ENCODE measurements at places on chromosomes 12 and 14. TPM values are rescaled to one million over a fixed set of nuclear protein-coding genes. Genes with fewer than 3 reads are reported as not detected.

The GPR84 gene
- total RNA-seq: not detected

The STAT6 gene
- 340 TPM for total RNA-seq

The SYT10 gene
- total RNA-seq: not detected

The LALBA gene
- not detected for total RNA-seq

The RHEBL1 gene
- total RNA-seq: 5.2 TPM

The TMEM119 gene
- 0.08 TPM for total RNA-seq

The CSRP2 gene
- 0.42 TPM for total RNA-seq

The PPP1R1A gene
- total RNA-seq: not detected

The CLEC9A gene
- not detected for total RNA-seq

- DNase-seq: no peak
Measured at GRCh38 chr12:110794623-110795280, 52.0 kb upstream of the CCDC63 start.

- DNase-seq: no peak
Measured at GRCh38 chr12:21379218-21379617, 6.5 kb downstream of the IAPP start.

DNA sequence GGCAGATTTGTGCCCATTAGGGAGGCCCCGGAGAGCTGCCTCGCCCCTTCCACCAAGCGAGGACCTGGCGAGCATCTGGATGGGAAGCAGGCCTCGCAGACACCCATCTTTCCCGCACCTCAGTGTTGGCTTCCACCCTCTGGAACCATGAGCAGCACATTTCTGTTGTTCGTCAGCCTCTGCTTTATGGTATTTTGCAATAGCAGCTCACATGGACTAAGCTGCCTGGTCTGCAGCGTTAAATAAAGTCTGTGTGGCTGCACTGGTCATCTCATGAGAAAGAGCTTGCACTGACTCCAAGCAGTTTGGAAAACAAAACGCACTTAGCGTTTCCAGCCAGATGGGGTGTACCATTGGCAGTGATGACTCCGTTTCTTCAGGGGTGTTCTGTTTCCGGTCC is 75.8 kb downstream of the GLT1D1 start:
- DNase-seq: no peak

GRCh38 chr12:40854604-40855003 is 162.4 kb downstream of the CNTN1 start:
- no peak for DNase-seq

- no peak for DNase-seq
Measured at GRCh38 chr12:73867147-73867546, 670.5 kb upstream of the ATXN7L3B start.

GRCh38 chr12:63326260-63326659 is 175.3 kb upstream of the AVPR1A start:
- DNase-seq: no peak

GRCh38 chr14:51780006-51780692 is 80.3 kb upstream of the GNG2 start:
- DNase-seq: peak; percentile 72

GRCh38 chr14:53331247-53331646 is 178.1 kb upstream of the DDHD1 start:
- no peak for DNase-seq

DNA sequence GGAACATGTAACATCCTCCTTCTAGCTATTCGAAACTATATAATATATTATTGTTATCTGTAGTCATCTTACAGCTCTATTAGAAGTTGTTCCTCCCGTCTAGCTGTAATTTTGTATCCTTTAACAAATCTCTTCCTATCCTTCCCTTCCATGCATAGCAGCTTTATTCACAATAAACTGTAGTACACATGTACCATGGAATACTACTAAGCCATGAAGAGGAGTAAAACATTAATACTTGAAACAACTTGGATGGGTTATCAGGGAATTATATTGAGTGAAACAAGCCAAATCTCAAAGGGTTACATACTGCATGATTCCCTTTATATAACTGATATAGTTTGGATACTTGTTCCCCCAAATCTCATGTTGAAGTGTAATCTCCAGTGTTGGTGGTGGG is 33.9 kb upstream of the STK38L start:
- DNase-seq: no peak

GRCh38 chr14:36656687-36657398 is 4.8 kb upstream of the PAX9 start:
- no peak for DNase-seq

GRCh38 chr14:32809255-32809654 is 129.4 kb upstream of the NPAS3 start:
- no peak for DNase-seq

DNA sequence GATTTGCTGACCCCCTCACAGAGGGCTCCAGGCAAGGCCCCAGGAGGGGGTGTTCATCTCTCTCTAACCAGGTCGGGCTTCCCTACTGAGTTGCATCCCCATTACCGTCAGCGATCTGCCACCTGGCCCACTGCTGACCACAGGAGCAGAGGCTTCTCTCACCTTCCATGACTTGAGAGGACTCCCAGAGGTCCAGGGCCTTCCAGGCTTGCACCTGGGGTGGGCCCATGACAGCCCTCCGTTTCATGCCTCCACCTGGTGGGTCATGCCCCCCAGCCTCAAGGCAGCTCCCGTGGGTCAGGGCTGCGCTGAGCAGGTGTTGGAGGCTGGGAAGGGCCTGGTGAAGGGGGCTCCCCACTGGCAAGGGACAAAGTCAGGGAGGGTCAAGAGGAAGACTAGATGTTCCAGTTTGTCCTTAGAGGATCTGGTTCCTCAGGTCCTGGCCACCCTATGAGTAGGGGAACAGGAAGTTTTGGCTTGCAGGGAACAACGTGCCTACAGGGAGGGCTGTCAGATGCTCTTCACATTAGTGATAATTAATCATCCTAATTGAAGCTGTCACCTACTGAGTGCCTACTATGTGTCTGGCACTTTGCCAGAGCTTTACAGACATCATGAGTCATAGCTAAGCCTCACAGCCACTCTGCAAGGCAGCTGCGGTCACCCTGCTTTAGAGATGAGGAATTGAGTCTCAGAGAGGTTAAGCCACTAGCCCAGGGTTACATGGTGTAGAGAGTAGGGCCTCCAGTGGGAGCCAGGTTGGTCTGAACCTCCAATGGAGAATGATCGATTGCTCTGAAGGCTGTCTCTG is 13.8 kb downstream of the NFKBIA start:
- no peak for DNase-seq

- DNase-seq: no peak
Measured at GRCh38 chr12:41967668-41968500, 176.8 kb downstream of the GXYLT1 start.

GRCh38 chr14:51889851-51890250 is 29.4 kb downstream of the GNG2 start:
- DNase-seq: no peak

GRCh38 chr12:84998341-84998740 is 37.7 kb downstream of the TSPAN19 start:
- DNase-seq: no peak

DNA sequence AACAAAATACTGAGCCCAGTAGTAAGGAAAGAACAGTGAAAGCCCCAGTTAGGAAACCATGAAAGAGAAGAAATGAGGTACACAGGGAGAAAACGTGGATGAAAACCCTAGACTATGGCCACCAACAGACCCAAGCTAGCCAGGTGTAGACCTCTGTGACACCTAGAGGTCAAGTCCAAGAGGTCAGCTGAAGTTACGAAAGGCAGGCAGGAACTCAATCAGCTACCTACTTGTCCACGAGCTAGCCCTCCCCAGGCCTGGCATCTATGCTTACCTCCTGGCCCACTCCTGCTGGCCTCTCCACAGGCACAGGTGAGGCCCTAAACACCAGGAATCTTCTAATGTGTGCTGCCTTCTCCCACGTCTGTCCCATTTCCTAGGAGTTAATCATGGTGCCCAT is 48.7 kb downstream of the DPF3 start:
- no peak for DNase-seq

GRCh38 chr12:33427071-33427470 is 12.5 kb downstream of the SYT10 start:
- no peak for DNase-seq

- no peak for DNase-seq
Measured at GRCh38 chr14:92360651-92361370, 37.8 kb downstream of the SLC24A4 start.

DNA sequence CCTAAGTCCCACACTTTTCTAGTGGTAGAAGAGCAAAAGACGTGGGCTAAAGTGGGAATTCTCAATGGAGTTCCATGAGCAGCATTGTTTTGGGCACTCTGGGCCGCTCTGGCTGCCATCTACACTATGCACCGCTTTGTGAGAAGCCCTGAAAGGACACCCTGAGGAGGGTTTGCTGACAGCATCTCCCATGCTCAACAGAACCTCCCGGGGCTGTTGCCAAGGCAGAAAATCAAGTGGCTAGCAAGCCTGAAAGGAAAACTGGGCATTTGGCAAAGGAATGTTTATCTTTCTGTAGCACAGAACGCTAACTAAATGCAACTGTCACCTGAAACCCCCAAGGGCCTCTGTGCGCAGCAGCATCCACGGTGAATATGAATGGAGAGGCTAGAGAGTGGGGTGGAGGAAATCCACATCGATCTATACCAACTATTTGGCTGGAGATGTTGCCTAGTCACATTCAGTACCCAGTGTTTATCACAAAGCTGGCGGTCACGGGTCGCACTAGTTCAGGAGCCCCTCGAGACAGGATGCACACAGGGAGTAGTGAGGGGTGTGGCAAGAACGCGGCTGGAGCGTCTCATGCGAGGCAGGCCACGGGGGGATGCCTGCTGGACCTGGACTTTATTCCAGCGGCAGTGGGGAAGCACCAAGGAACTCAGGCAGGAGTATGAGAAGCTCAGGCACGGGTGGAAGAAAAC is 14.2 kb downstream of the APPL2 start:
- DNase-seq: no peak

- DNase-seq: no peak
Measured at GRCh38 chr12:1691123-1692007, 495 bp downstream of the ADIPOR2 start.

- no peak for DNase-seq
Measured at GRCh38 chr12:110931315-110931728, 10.9 kb upstream of the MYL2 start.

DNA sequence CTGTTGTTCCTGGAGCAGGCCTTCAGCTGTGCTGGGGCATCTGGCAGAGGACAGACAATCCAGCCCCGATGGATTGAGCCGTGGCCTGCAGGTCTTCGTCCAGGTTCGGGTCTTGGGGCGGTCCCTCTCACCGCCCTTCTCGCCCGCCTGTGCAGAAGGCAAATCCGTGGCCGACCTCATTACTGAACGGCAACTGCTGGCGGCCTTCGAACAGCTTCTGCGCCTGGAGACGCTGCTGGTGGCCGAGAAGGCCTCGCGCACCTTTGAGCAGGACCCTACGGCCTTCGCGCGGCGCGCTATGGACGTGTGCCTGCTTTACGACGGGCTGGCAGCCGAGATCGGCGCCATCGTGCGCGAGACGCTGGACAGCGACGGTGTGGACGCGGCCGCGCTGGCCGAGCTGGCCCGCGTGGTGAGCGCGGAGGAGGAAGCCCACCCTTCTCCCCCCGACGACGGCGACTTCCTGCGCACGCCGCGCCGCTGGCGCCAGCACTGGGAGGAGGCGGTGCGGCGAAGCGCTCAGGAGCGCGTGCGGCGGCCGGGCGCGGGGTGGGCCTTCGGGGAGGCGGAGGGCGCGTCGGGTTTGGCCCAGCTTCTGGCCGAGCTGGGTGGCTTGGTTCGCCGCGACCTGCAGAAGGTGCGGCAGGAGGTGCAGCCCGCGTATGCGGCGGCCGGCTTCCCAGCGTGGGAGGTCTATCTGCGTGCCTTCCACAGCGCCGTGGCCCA is 7.6 kb downstream of the EXOC3L4 start:
- no peak for DNase-seq

DNA sequence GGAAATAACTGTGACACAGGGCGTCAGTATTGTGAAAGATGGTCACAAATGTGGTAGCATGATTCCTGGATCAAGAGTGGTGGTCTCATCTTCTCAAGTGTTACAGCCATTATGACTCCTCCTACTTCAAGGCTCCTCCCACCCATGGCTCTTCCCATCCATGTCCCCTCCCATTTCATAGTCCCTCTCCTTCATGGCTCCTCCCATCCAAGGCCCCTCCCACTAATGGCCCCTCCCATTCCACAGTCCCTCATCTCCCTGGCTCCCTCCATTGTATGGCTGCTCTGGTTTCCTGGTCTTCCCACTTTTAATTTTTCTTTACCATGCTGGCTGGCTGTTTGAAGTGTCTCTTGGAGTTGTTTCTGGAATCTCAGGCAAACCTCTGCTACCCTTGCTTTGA is 1375.2 kb upstream of the TMEM132C start:
- DNase-seq: no peak

DNA sequence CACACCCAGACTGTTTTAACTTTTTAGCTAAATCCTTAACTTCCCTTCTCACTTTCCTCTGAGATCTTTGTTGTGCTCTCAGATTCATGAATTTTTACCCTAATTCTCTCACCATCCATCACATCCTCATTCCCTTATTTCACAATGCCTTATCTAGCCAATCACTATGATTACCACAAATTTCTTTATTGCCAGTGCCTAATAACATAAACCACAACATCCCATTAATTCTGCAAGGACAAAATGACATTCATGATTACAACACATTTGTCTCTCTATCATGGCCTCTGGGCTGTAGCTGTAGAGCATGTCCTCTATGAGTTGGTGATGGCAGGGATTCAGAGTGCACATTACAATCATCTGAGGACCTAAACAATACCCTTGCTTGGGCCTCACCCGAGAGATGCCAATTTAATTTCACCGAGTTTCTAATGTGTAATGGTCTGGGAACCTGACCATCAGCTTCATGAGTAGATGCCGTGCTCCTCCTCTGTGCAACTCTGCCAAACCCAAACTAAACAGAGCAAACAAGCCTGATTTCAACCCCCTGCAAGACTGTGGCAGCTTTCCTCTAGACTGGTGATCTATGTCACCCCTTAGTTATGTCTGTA is 99.3 kb downstream of the SPTSSA start:
- no peak for DNase-seq

GRCh38 chr12:2353281-2353680 is 300.5 kb downstream of the CACNA1C start:
- DNase-seq: no peak

DNA sequence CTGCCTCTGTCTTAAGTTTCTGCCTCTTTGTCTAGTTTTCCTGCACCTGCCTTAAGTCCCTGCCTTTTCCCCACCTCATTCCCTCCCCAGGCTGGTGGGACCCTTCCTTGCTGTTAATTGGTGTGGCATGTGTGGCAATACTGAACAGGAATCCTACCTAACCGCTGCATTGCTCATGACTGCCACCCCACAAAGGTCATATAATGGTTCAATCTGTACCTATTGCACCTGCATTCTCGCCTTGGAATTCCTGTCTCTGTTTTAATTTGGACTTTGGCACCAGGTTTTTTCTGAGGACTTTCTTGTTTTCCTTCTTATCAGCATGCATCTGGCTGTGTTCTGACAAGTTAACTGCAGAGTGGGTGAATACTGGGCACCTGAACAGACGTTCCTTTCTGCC is 966.2 kb upstream of the TMEM132C start:
- DNase-seq: no peak

DNA sequence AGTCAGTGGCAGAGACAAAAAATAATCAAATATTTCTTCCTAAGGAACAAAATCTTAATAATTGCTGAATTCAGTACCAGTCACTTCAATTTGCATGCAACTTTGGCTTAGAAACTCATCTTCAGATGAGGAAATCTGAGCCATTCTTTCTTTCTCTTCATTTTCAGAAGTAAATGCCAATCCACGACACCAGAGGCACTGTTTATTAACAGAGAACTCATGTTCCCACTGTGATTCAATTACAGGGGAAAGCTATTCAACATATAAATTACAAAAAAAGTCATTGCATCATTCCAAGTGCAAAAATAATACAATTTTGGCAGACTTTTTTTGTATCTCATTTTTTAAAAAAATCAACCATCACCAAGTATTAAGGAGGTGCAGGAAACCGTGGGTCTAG is 816.1 kb upstream of the TMEM132C start:
- DNase-seq: no peak

Data from activated T-cell treated with anti-CD3 and anti-CD28 coated beads, Interleukin-2, amount 50 U/mL, for 4 hours (primary cell).